Bronchial epithelial cell (primary cell): ENCODE measurements at places on chromosomes 13 and 19. TPM values are rescaled to one million over a fixed set of nuclear protein-coding genes. Genes with fewer than 3 reads are reported as not detected.

IZUMO2 gene
- not detected in 2 replicates for total RNA-seq

C5AR2 gene
- 0.53 and 0.64 TPM in 2 replicates for total RNA-seq

CD70 gene
- total RNA-seq = not detected in 2 replicates

CEACAM20 gene
- not detected in 2 replicates for total RNA-seq

F10 gene
- total RNA-seq = 0.26 TPM in 1 of 2 replicates, not detected in the other

ATXN8OS gene
- not detected in 2 replicates for total RNA-seq
